ENCODE measurements at places on chromosomes 4 and X.

- DNase-seq = peak; percentile 54
Observed at GRCh38 chrX:8731559-8732395, at the start of gene ANOS1. Gene ANOS1, minus strand, starts transcription at chrX:8732137. Its CDS starts 101 bp downstream, at chrX:8732036.

DNA sequence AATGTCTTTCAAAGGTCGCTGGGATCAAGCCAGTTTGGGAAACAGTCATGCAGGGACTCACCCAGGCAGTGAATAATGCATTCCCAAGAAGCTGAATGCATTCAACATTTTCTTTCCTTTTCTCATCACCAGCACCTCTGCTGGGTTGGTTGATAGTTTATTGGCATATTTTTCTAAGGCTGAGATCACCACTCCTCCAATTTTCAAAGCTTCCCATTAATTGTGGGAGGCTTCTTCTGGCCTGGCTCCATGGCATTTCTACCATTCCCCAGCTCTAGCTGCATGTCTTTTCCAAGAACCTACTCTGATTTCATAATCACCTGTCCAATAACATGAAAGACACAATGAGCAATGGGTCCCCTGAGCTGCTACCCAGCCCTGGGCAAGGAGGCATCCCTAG, 35.8 kb downstream of the CHRDL1 start:
- DNase-seq = no peak

DNA sequence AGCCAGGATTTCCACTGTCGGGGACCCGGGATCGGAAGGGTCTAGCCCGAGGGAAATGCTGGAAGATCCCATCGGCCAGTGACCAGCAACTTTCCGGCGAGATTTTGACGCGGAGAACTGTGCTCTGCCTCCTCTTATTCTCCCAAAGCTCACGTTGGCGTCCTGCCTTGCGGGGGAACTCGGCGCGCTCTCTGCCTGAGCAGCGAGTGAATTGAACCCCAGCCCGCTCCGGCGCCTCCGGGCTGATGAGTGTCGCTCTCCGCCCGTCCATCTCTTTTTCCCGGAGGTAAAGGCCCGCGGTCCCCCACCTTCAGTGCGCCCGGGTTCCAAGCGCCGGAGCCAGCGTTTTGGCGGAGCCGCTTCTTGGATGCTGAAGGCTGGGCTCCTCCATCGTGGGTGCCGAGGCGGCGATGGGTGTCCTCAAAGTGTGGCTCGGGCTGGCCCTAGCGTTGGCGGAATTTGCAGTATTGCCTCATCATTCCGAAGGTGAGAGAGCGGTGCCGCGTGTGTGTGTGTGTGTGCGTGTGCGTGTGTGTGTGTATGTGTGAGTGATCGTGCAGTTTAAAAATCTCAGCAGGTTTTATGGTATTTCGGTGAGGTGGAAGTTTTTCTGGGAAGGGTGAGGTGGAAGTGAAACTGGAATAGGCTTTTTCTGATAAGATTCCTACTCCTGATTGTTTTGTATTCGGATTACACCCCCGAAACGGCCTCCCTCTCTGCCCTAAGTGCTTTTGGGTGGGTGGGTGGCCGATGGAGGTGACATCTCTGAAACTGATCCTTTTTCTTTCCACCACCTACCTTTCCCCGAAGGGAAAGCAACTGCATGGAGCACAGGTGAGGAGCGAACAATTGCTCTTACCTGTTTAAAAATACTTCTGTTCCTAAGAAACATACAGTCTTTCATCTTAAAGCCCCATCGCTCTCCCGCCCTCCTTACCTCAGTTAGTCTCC, 752 bp downstream of the FRAS1 start:
- DNase-seq = peak; percentile 68

DNA sequence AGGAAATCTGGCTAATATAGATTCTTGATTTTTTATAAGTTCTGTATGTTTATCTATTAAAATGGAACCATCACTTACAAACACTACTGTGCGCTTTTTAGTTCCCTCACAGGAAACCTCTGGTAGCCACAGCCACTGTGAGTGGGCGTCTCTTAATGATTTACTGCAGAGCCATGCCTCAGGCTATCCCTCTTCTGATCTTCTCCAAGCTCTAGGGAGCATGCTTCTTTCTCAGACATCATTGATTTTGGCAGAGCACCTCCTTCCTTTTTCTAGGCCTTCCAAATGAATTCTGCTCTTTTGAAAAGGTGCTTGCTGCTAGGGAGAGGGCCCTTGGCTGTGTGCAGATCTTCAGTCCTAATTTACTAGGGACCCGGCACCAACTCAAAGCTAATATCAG, 61.1 kb upstream of the STS start:
- no peak for DNase-seq

- no peak for DNase-seq
Observed at GRCh38 chr4:140863197-140863596, 107.0 kb upstream of the TBC1D9 start.

DNA sequence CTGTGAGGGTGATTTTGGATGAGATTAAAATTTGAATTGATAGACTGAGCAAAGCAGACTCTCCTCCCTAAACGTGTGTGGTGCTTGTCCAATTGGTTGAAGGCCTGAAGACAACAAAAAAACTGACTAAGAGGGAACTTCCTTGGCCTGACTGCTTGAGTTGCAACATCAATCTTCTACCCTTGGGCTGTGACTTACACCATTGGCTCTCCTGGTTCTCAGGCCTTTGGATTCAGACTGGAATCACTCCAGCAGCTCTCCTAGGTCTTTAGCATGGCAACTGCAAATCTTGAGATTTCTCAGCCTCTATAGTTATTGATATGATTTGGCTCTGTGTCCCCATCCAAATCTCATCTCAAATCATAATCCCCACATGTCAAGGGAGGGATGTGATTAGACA, 49.7 kb upstream of the IGFBP7 start:
- no peak for DNase-seq

DNA sequence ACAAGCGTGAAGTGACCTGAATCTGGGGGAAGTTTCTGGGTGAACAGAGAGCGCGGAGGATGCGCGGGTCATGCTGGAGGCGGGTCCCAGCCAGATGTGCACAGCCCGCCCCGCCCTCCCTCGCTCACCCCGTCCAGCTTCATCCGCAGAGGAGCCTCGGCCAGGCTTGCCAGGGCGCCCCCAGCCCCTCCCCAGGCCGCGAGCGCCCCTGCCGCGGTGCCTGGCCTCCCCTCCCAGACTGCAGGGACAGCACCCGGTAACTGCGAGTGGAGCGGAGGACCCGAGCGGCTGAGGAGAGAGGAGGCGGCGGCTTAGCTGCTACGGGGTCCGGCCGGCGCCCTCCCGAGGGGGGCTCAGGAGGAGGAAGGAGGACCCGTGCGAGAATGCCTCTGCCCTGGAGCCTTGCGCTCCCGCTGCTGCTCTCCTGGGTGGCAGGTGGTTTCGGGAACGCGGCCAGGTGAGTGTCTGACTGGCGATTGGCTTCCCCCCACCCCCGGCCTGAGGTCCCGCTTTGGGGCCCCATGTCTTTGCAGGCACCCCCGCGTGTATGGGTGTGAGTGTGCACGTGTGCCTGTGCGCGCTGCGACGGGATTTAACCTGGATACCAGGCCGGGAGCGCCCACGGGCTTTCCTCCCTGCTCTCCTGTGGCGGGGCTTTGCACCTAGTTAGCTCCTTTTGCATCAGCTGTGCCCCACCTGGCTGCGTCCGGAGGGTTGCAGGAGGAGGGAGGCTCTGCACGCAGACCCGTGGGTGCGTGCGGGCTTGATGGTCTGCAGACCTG, at the start of gene EGFL6:
EGFL6 (plus strand) TSS at position 123 of the 782 bp plus-strand sequence; CDS start at position 384, 261 bp downstream.
- peak; percentile 14 for DNase-seq

DNA sequence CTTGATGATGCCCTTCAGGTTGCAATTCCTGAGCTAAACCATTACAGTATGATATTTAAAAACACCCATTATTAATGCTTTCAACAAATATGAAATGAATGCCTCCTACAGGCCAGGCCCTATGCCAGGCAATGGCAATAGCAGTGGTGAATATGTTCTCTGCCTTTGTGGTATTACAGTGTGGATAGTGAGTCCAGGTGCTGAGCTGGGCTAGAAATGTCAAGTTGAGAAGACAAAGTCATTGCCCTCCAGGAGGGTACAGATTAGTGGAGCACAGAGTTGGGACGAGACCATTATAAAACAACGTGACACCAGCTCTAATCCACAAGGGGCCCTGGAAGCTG, 81.9 kb downstream of the RBM47 start:
- no peak for DNase-seq

DNA sequence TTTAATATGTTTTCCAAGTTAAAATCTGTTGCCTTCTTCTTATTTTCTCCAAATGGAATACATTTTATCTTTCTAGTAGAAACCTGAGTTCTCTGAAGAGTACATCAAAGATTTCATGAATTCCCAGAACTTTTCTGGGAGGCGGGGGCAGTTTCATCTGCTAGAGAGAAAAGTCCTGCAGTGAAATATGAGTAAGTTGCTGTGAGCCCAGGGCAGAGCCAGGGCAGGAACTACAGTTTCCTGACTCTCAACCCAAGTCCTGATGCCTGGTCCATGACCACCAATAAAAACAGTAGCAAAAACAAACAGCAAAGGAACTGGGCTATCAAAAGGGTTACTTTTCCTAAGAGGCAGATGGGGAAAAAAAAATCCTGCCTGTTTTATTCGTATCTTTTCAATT, 239.4 kb upstream of the CTSO start:
- DNase-seq = no peak

DNA sequence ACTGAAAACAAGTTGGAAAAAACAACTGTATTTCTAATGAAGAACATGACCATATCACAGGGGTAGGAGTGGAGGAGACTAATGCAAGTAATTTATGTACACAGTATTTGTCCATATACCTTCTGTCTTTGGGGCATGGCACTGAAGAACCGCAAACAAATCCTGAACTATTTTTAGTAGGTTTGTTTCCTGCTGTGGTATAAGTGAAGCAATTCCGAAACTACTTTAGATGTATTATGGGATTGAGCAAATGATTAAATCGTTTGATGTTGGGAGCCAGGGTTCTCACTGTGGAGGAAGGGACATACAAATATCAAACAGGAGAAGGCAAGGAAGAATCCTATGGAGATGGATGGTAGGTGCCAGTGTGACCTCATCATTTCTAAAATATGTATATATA, 18.9 kb upstream of the SH3KBP1 start:
- peak; percentile 40 for DNase-seq

DNA sequence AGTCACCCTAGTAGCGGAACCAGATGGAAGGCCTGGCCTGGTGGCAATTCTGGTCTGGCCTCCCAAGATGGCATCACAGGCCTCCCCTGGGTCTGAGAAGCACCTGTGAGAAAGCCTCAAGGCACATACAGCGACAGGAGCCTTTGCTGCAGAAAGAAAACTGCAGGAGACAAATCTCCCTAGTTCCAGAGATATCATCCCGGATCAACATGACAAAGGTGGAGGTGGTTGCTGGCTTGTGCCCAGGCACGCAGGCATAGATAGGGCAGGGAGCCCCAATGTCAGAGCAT, 93.6 kb downstream of the BCOR start:
- DNase-seq = no peak

DNA sequence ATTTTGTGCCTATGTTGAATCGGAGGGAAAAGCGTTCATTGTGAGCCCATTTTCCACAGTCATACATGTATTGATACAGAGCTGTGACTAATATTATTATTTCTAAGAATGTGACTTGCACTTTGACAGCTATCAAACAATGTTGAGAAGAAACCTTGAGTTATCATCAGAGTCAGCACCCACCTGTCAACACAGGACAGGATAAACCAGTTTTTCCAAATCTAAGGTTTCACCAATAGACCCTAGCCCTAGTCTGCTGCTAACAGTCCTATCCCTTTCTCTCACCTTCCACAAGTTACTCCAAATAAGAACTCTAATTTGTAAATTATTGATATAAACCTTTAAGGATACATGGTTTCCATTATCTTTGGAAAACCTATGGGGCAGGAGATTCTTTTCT, 47.7 kb upstream of the DHX15 start:
- DNase-seq = peak; percentile 78

DNA sequence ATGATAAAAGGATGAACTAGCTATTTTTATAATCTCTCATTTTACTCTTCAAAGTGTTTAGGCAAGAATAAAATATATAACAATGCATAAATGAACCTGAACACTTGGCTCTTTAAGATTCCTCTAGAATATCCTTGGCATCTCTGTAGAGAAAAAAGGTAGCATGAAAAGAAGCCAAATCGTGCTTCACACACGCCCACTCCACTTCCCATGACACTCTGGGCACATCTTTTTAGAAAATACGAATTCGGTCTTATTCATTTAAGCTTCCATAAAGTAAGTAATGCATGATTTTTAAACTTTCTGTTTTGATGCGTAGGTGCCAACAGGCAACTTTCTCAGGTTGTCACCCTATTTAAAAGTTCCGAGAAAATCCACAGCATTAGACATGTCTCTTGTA, 73.6 kb upstream of the SORBS2 start:
- no peak for DNase-seq

- no peak for DNase-seq
Observed at GRCh38 chrX:110006821-110007375, 4.0 kb downstream of the TMEM164 start.

DNA sequence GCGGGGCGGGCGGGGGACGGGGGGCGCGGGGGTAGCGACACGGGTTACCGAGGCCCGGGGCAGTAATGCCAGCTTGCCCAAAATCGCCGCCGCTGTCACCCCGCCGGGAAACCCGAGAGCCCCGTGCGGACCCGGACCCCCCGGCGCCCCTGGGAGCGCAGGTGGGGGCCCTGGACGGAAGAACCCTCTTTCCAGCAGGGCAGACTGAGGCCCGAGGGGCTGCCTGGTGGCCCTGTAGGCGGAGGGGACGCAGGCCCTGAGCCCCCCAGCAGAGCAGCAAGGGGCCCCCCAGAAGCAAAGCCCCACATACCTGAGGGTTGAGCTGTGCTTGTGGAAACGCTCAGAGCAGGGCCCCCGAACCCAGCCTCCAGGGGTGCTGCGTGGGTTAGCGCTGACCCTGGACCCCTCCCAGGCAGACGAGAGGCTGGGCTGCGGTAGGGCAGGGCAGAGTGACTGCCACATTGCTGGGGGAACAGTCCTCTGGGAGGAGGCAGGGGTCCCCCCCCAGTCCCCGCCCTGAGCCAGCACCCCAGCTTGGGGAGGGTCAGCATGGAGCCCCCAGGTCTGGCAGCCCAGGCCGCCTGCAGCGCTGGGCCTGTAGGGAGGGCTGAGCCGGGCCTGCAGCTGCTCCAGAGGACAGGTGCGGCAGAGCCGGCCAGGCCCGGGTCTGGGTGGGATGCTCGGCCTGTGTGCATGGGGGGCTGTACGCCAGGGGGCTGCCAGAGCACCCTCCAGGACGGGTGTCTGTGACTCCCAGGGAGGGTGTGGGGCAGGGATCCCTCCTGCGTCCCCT, 646 bp downstream of the DOK7 start:
- DNase-seq = no peak

DNA sequence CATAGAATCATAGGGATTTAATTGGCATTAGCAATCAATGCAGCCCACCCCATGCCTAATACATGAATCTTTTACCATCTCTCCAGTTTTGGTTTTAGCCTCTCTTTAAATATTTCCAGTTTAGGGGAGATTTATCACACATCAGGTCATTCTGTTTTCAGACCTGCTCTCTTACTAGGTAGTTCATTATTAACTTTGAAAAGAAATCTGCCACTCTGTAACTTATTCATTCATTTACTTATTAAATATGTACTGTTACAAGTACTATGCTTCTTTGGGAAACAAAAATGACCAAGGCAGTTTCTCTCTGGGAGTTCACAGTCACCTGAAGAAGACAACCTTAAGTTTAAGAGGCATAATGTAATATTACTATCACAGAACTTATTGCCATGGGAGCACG, 62.1 kb downstream of the USO1 start:
- DNase-seq = no peak

GRCh38 chr4:152620915-152621314, 58.9 kb downstream of the TMEM154 start:
- DNase-seq = no peak
